ENCODE measurements at places on chromosomes 1 and 21.

DNA sequence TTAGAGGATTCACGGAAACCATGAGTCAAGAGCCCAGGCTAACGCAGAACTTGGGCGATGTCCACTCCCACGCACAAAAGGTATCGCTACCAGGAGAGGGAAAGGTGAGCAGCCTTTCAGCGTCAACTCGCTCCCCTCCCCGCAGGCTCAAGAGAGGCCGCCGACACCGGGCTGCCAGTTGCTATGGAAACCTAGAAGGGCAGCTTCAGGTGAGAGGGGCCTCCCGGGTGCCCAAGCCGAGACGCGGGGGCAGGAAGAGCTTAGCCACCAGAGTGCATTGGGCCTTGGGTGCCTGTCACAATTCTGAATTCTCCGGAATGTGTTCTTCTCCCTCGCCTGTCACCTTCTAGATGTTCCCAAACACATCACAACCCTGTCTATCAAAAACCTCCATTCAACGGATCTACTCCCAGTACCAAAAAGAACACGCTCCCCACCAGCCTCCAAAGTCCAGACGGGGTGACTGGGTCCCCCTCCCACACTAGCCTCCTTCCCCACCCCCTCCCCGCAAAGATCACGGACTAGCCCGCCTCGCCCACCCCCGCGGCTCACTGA, 694 bp downstream of the MEAF6 start:
- peak; percentile 62 for DNase-seq

DNA sequence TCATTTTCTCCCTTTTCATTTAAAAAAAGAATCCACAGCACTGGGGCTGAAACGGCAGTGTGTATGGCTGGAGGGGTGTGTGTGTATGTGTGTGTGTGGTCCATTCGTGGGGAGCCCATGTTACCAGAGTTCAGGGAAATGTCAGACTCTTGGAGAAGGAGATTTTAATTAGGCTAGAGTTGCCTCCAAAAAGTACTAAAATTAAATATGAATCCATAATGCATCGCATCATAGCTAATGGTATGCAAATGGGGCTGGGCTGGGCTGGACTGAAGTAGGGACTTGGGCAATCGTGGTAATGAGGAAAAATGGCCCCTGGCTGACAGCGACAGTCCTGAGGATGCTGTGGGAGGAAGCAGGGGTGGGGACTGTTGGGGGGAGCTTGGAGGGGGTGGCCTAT, 24.8 kb downstream of the GRIK3 start:
- no peak for DNase-seq

DNA sequence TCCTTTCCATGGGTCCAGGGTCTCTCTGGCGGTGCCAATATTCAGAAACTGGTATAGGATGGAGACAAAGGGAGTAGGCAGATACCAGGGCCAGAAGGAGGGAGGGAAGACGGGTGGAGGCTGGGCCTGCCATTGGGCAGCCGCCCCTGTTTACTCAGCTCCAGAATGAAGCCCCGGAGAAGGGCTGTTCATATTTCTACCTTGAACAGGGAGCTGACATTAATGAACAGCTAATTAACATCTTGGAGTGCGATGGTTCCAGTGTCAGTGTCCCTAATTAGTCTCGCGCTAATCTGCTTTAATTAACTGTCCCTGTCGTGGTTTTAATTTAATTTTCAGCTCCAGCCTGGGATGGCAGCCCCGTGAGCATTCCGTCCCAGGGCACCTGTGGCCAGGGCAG, 113.8 kb downstream of the EPHB2 start:
- no peak for DNase-seq

GRCh38 chr1:2411801-2412394, 466 bp downstream of the PEX10 start:
- no peak for DNase-seq

DNA sequence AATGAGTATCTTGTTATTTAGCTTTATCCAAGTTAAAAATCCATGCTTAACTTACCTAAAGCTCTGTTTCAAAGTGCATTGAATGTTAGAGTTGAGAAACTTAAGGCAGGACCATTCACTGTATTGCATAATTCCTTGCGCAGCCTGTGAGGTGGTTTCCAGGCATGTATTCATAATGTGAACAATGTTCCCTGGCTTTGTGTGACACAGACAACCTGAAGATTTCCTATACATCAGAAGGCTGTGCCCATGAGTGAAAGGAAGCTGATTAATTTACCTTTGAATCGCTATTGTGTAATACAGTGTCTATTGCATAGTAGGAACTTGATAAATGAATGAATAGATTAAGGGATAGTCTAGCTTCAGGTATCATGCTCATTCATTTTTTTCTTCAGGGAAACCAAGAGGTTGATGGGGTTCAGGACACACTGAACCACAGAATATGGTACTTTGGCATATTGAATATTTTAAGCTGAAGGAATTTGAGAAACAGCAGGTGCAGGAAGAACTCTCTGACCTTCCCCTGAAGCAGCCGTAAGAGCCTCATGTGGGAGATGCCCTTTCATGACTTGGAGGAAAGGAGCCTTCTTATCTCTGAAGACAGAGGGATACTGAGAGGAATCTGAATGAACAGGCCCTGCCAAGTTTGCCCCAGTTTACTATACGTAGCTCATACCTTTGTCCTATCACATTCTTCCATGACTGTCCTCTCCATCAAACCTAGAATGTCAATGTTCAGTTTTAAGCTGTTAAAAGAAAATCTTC, 88.6 kb upstream of the GNG12 start:
- DNase-seq = no peak

DNA sequence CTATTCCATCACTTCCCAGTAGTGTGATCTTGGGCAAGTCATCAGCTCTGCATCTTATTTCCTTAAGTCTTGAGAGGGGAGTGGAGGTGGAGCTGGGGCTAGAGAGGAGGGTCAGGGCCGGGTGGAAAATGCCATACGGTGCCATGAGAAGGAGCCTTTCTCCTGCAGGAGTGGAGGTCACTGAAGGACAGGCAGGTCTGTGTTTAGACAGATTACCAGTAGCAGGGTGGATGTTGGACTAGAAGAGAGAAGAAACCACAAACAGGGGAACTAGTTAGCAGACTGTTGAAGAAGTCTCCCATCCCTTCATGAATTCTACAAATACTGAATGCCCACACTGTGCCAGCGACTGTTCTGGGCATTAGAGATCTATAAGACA, 13.9 kb upstream of the CPT2 start:
- no peak for DNase-seq

All from activated naive CD4-positive, alpha-beta T cell treated with anti-CD3 and anti-CD28 coated beads, Interleukin-2, amount 10 ng/mL, durations not matched to agents 7 days and 5 days (primary cell).